Motor neuron (in vitro differentiated cells): ENCODE measurements at places on chromosomes 12 and 14.

DNA sequence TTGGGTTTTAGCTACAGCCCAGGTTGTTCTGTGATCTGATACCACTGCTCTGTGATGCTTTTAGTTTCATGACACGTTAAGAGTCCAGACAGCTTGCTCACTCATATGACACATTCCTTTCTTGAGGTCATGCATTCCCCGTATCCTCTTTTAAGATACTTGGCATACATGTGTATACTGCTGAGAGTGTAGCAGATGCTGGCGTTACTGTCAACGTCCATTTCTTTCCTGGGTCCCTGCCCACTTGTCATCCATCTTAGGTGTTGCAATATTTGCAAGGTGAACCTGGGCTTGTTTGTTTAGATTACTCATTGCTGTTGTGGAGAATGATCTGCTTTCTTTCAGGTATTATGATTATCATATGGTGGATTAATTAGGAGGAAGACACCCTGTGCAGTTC is 9.1 kb upstream of the EMP1 start:
- ATAC-seq, result no peak

GRCh38 chr12:57803319-57803893 is 15.1 kb downstream of the AVIL start:
- ATAC-seq, result peak; percentile 79

DNA sequence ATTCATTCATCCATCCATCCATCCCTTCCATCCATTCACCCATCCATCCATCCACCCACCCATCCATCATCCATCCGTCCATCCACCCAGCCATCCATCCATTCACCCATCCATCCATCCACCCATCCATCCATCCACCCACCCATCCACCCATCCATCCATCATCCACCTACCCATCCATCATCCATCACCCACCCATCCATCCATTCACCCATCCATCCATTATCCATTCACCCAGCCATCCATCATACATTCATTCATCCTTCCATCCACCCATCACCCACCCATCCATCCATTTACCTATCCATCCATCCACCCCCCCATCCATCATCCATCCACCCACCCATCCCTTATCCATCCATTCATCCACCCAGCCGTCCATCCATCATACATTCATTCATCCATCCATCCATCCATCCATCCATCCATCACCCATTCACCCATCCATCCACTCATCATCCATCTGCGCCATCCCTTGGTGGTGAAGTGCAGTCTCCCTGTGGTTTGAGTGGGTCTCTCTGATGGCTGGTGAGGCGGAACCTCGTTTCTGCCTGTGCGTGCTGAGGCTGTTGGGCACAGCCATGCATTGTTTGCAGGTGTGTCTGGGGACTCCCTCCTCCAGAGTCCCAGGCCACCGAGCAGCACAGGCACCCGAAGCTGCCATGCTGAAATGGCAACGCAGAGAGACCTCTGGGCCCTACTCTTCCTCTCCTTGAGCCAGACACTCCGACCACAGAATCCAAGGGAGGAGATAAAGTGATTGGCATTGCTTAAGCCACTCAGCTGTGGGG is 22.7 kb downstream of the NOC4L start:
- ATAC-seq, result no peak

DNA sequence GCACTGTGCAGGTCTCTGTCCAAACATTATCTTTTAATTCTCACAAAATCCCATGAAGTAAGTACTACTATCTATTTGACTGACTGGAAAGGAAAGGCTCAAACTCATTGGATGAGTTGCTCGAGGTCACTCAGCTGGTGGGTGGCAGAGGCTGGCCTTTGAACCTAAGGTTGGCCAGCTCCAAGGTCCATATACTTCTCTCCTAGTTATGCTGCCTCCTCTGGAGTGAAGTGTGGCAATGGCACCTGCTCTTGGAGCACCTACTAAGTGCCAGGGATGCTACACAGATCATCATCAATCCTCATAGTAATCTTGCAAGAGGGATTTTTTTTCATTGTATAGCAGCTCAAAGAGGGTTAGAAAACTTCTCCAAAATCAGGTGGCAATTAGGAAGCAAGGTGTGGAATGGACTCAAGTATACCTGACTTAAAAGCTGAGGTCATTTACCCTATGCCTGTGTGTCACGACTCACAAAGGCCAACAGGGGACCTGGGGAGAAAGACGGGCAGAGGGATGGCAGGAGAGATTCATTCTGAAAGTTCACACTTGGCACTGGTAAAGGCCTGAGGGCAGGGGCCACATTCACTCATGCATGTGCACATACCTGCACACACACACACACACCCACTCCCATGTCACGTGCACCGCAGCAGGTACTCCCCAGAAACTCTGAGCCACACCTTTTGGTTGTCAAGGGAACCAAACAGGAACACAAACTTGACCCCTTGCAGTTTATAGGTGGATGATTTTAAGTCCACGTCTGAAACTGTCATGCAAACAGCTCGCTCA is 146.4 kb downstream of the FOXN3 start:
- ATAC-seq, result no peak

- no peak for ATAC-seq
These were observed 839 bp downstream of the GSG1 start for GRCh38 chr12:13102461-13103195.

GRCh38 chr14:20681348-20682126 is 2.8 kb upstream of the RNASE4 start:
- ATAC-seq, result peak; percentile 4

GRCh38 chr12:22746720-22747119 is 121.7 kb downstream of the ETNK1 start:
- no peak for ATAC-seq

DNA sequence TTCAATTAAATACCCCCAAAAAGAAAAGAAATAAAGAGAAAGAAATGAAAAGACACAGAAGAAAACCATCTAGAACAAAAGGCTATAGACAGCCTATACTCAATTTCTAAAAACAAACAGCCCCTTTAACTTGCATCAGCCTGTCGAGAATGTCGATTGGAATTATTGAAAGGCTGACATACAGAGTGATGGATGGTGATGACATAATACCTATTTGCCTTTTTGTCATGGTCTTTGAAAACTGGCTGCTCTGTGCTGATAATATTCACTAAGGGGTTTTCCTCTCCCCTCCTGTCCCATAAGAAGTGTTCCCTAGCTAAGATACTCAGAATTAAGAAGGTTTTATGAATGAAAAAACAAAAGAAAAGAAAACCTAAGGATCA is 393.7 kb downstream of the SOX5 start:
- ATAC-seq, result peak; percentile 84

GRCh38 chr12:50248411-50248810 is 34.9 kb downstream of the LIMA1 start:
- no peak for ATAC-seq

GRCh38 chr12:19941096-19941495 is 427.2 kb upstream of the PDE3A start:
- no peak for ATAC-seq

GRCh38 chr12:123106640-123107359 is 44.1 kb downstream of the PITPNM2 start:
- peak; percentile 46 for ATAC-seq

DNA sequence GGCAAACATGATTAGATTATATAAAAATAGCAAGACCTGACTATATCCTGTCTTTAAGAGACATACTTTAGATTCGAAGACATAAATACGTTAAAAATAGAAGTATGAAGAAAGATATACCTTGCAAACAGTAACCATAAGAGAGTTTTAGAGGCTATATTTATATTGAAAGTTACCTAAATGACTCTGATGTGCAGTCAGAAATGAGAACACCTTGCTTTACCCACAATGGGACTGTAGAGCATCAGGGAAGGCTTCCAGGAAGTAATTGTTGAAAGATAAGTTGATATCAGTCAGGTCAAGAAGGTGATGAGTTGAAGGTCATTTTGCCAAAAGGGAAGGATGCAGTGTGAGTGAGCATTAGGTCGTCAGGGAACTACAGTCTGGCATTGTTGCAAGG is 110.2 kb downstream of the NEDD1 start:
- ATAC-seq, result no peak
